ENCODE measurements at places on chromosomes 11 and 22.

DNA sequence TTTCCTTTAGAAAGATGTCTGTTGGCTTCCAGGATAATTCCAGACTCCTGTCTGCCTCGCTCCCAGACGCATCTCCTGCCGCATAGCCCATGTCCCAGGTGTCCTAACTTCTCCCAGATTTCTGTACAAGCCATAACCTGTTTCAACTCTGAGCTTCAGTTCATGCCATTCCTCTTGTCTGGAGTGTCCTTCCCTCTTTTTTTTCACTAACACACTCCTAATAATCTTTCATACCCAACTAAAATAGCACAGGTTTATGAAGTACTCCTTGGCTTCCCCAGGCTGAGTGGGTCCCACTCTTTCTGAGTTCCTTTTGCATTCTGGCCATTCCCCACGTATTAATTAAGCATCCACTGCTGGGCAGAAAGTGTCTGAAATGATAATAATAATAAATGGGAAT is 123.0 kb downstream of the LDLRAD3 start:
- no peak for DNase-seq

DNA sequence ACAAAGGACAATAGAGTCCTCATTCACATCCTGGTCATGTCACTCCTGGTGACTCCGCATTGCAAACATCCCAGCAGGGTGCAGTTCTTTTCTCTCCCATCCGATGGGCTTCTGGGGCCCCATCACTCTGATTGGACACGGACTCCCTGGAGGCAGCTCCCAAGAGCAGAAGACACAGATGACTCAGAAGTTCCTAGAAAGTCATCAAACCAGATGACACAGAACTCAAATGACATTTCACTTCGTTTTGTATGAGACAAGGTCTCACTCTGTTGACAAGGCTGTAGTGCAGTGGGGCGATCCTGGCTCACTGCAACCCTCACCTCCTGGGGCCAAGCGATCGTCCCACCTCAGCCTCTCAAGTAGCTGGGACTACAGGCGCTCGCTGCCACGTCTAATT is 33.2 kb downstream of the ZNF195 start:
- no peak for DNase-seq

GRCh38 chr22:49785046-49785521 is 42.6 kb downstream of the BRD1 start:
- no peak for DNase-seq

GRCh38 chr11:10669258-10670033 is 24.1 kb downstream of the IRAG1 start:
- DNase-seq = peak; percentile 56

DNA sequence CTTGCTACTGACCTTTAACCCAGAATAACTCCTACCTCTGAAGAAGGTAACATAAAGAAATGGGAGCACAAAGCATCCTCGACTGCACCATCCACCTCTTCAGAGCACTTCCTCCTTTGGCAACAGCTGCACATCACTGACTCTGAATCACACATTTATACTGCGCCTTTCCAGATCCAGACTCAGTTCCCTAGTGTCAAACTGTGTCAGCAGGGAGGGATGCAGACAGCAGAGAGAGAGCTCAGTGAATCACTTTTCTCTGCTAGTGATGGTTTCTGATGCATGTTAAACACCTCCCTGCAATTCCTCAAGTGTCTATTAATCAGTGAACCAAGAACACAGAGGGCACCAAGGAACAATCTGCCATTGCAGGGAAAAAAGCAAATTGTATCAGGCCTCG is 118.9 kb downstream of the PLEKHA7 start:
- no peak for DNase-seq

DNA sequence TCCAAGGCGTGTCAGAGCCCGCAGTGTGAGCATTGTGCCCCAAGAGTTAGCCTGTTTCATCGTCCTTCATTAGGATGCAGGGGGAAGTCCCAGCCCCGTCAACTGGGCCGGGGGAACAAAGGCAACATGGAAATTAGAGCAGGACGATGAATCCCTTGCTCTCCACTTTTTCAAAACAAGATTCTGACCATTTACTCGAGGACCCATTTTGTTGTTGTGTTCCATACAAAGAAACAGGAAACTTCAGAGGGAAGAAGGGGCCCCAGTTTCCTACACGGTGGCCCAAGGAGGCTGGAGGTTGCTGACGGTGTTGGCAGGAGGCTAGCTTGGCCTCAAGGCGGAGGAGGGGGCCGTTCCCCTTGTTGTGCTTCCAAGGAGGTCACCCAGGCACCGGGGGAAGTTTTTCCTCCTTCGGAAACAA is 44.0 kb upstream of the SLC1A2 start:
- DNase-seq = no peak

DNA sequence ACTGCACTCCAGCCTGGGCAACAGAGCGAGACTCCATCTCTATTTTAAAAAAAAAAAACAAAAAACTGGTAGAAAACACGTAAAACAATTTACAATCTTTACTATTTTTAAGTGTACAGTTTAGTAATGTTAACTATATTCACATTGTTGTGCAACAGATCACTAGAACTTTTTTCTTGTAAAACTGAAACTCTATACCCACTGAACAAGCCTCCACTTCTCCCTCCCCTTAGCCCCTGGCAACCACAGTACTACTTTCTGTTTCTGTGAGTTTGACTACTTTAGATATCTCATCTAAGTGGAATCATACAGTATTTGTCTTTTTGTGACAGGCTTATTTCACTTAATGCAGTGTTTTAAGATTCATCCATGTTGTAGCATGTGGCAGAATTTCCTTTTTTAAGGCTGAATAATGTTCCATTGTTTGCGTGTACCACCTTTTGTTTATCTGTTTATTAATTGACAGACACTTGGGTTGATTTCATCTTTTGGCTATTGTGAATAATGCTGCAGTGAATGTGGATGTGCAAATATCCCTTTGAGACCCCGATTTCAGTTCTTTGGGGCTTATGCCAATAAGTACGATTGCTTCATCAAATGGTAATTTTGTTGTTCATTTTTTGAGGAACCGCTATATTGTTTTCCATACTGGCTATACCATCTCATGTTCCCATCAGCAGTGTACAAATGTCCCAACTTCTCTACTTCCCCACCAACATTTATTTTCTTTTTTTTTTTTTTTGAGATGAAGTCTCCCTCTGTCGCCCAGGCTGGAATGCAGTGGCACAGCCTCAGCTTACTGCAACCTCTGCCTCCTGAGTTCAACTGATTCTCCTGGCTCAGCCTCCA is 11.0 kb downstream of the DDB2 start:
- DNase-seq = no peak

DNA sequence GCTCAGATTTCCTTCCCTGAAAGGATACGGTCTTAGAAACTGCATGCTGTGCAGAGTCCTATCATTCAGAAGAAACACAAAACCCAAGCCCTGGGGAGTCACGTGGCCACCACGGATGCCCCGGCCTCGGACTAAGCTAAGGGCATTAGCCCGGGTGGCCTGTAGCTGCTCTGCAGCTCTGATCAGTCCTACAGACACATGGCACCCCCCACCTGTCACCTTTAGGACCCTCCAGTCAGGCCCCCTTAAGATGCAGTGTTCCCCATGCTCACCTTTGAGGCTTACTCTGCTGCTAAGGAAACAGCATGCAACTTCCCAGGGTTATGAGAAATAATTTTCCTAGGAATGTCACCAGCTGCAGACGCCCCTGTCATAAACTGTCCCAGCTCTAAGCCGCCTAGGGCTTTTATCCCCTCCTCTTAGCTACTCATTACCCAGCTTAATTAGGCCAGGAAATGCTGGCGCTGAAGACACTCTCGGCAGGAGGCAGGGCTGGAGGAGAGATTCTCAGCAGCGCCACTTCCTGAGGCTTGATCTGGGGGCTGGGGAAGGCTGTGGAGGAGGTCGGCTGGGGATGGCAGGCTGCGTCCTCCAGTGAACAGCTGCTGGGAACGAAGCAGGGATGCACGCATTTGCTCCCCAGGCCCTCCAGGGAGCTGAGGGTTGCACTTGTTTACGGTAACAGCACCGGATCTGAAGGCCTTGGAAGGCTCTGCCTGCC is 47.2 kb upstream of the ADA2 start:
- DNase-seq = peak; percentile 93

- DNase-seq = no peak
Measured at GRCh38 chr11:36349351-36350136, 53.5 kb downstream of the PRR5L start.

DNA sequence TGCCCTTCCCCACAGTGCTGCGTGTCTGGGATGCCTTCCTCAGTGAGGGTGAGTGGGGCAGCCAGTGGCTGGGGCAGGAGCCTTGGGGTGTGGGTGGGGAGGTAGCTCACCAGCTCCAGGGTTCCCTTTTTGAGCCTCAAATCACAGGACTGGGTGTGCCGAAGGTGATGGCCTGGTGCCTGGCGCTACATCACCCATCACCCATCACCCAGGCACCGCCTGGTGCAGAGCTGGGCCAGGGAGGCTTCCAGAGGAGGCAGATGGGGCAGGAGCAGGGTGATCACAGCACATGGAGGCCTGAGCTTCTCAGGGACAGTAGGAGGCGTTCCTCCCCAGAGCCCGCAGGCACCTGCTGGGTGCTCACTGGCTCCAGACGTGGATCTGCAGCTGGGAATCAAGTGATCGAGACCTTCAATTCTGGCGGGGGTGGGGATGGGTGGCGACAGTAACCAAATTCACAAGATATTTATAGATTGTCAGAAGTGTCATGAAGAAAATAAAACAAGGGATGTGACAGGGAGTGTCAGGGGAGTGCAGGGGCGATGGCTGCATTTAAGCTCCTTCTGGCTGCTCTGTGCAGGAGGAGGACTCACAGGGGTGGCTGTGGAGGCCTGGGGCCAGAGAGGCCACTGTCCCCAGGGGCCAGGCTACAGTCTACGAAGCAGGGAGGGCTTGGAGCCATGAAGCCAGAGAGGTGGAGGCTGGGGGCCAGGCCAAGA is 3.2 kb downstream of the TBC1D10C start:
- no peak for DNase-seq

DNA sequence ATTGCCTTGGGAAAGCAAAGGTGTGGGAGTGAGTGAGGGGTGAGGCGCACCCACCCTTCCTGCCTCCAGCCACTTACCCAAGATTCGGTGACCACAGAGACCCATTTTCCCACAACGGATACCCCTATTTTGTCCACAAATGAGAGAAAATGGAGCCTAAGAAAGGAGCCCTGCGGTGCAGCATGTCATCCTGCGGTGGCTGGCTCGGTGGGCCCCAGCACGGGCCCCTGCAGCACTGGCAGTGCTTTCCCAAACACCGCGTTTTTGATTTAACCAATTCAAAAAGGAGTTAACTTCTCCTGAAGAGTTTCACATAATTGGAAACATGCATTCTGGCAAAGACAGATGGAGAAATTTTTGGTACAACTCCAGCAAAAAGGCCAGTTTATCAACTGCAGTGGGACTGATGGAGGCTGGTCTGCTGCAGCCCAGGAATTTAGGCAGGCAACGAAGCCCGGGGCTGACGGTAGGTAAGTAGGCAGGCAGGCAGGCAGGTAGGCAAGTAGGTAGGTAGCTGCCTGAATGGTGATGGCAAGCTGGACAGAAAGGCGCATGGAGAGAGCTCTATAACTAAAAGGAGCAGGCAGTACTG is 84.2 kb downstream of the FDX1 start:
- DNase-seq = no peak

DNA sequence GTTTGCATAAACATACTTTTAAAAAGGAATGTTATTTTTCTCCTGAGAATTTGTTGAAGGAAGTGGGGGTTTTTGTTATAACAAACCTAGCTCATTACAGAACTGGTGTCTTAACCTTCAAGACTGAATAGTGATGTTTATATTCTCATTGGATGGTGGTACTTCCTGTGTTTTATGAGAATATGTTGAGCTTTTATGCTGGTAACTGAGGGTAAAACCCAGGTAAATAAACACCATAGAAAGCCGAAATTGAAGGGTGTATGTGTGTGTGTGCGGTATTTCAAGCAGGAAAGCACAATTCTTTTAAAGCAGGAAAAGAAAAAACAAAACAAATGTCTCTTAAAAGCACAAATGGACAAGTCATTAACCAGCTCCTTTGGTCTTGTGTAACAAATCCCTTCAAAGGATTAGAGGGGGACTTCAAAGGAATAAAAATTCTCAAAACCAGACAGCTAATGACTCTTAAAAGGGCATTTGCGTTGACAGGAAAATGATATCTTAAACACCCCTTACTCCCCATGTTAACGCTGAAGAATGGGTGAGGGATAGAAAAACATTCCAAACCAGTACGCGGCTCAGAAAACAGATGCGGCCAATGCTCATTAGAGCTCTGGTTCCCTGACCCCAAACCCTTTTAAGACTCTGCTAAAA is 23.8 kb downstream of the LMO2 start:
- DNase-seq = peak; percentile 43
